ENCODE measurements at places on chromosomes 6 and 20.

- no peak for DNase-seq
Observed at GRCh38 chr6:149477544-149477943, 7.3 kb downstream of the ZC3H12D start.

DNA sequence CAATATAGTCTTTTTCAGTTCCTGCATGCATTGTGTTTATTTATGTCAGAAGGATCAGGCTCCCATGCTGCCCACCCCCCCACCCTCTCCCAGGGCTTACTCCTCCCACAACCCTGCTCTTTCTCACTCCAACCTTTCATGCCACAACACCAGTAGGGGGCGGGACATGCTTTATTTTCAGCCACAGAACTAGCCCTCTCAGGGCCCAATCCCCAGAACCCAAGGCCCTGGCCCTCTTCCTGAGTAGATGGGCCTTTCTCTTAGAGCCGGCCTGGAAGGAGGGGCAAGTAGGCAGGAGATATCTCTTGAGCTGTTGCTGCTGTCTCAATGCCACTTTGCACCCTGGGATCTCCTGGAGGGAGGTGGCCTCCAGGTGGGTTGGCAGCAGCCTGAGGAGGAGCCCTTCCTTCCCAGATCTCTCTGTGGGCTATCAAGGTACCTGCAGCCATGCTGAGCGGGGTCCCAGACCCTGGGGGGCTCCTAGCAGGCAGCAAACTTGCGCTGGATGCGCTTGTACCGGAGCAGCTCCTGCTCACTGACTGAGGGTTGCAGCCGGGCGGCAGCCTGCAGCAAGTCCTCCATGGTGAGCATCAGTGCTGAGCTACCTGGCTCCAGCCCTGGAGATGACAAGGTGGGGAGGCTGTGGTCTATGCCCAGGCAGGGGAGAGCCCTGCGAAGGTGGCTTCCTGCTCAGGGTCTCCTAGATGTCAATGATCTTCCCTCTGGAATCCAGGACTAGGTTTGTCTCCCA lies 3.5 kb downstream of the GNMT start:
- no peak for DNase-seq

DNA sequence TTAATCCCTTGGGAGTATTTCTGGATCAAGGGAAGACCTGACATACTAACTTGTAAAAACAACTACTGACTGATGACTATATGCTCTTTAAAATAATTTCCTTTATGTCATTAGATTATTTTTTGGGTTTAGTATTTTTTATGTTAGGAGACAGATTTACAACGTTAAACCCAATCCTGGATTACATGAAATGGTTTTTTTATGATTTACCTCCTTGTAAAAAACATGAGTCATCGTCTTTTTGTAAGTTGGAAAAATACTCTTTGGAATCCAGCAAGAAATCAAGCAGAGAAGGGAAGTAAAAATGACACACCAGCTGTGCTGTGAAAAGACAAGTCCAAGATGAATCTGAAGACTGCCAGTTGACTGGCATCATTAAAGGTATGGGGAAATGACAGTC lies 6.7 kb downstream of the STK4 start:
- DNase-seq = no peak

GRCh38 chr6:14074476-14075094 lies 43.0 kb upstream of the CD83 start:
- no peak for DNase-seq

- DNase-seq = no peak
Observed at GRCh38 chr6:157741948-157742556, 81.0 kb upstream of the SNX9 start.

DNA sequence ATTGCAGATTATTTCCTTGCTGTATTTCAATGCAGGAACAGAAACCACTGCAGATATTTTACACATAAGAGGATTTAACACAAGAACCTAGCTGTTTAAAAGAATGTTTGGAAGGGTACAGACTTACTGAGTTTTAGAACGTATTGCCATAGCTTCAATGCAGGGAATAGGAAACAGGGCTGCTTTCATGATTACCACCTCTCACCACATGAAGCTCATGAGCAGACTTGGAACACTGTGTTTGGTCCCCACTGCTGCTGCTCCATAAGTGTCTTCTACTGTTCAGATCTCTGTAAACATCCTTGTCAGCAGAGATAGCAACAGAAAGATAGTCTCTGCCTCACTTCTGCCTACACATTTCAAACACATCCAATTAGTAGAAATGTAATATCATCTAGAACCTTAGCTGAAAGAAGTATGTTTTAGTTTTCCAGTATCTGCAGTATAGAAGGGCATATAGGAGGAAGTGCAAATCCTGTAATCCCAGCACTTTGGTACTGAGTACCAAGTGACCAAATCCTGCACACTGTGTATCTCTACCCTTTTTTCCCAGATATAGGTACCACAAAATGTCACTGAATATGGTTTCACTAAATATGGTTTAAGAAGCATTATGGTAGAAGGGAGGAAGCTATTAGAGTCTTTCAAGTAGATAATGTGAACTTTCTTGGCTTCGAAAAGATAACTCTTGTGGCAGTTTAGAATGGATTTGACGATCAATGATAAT lies 51.9 kb downstream of the STXBP5 start:
- no peak for DNase-seq

- DNase-seq = no peak
Observed at GRCh38 chr6:3561725-3562124, 104.9 kb upstream of the SLC22A23 start.

DNA sequence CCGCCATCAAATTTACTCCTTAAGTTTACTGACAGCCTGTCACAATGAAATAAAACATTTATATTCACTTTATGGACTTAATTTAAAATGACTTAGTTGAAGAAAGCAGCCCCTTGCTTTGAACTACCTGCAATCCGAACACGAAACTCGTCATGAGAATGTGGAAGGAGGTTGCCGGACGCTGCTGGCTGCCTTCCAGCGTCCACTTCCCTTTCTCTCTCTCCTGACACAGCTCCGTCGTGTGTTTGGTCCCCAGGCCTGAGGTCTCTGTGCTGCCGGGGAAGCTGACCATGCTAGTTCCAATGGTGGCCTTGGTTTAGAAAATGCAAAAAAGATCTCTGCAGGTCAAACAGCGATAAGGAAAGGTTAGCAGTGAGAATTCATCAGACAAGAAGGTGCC lies 519.7 kb downstream of the CDH26 start:
- no peak for DNase-seq

- DNase-seq = no peak
Observed at GRCh38 chr6:37694259-37694658, 3.4 kb downstream of the MDGA1 start.

- DNase-seq = no peak
Observed at GRCh38 chr6:164303102-164303964, 888.8 kb downstream of the QKI start.

DNA sequence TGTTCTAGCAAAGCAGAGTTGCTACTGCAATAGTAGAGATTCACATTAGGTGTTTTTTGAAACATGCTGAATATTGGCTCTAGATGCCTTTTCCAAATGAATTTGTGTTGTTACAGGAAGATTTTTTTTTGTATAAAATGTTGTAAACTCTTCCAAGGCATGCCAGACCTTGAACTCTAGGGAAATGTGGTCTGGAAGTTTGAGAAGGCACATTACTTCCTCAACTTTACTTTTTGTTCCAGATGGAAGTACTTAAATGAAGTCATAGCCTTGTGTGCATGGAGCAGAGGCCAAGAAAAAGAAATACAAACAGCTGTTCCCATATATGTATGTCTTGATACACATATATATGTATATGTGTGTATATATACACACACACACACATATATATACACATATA lies 585.7 kb upstream of the MARCKS start:
- no peak for DNase-seq

- no peak for DNase-seq
Observed at GRCh38 chr6:117396228-117396627, 29.5 kb downstream of the ROS1 start.

- no peak for DNase-seq
Observed at GRCh38 chr6:47836046-47836445, 54.2 kb downstream of the OPN5 start.

DNA sequence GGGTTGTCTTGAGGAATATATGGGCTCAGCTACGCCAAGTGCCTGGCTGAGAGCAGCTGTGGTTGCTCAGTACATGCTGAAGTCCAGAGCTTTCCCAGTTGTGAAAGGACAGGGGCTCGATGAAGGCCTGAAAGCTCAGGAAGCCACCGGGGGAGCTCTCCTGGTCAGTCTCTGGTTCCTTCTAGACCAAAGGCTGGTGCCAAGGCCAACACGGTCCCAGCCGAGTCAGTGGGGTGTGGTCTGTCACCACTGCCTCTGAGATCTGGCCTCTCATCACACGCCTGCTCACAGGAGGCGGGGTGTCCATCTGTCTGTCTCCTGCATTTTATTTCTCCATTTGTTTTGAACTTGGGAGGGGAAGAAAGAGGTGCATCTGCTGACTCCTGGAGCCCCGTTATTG lies 4.9 kb upstream of the FAM83C start:
- DNase-seq = no peak

DNA sequence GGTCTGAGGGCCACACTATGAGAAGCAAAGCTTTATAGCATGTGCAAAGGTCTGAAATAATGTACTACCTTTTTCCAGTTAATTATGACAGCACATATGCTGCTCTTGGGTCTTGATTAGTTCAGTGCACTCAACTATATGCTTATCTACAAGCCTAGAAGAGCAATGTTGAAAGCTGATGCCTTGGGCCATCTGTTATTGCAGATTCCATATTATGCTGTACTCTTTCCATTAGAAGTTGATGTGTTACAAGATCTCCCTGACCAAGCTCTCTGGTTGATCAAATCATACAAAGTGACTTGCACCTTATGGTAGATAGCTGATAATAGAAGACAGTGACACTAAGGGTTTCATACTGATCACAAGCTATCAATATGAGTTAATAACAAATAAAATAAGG lies 327.3 kb downstream of the FRK start:
- DNase-seq = no peak

- no peak for DNase-seq
Observed at GRCh38 chr6:155062866-155063341, 67.8 kb downstream of the TIAM2 start.

- no peak for DNase-seq
Observed at GRCh38 chr20:23988561-23988960, at the start of gene GGTLC1. GGTLC1 (minus strand) TSS chr20:23988779; CDS start chr20:23986611, 2,168 bp downstream.

GRCh38 chr6:141484711-141485110 lies 648.0 kb upstream of the GJE1 start:
- DNase-seq = no peak

DNA sequence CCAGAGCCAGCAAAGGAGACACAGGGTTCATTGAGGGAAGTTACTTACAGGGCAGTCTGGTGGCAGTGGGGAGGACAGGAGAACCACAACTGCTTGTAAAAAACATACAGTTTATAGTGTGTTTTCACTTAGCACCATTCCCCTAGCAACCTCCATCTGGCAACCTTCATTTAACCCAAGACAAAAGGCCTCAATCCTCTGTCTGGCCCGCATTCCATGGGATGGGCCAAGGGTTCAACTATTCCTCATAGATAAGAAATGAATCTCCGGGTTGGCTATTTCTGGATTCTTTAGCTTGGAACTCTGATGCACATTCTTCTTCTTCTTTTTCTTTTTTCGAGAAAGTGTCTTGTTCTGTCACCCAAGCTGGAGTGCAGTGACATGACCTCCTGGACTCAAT lies 26.3 kb upstream of the FYN start:
- no peak for DNase-seq

DNA sequence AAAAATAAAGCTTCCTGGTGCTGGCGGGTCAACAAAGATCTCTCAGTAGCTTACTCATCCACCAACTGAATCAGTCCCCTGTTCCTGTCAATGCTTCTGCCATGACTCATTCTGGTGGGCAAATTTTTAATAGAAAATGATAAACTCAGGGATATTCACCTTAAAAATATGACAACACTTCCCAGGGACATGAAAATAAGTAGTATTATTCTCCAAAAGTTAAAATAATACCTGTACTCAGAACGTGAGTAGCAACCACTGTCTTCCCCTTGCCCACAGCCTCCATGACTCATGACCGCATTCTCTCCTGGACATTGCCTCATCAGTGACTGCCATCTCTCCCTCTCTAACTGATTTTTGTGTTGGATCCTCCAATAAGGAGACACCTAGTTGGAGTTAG lies 552.3 kb downstream of the KIF16B start:
- no peak for DNase-seq

GRCh38 chr6:65199121-65199520 lies 507.9 kb downstream of the EYS start:
- DNase-seq = no peak

DNA sequence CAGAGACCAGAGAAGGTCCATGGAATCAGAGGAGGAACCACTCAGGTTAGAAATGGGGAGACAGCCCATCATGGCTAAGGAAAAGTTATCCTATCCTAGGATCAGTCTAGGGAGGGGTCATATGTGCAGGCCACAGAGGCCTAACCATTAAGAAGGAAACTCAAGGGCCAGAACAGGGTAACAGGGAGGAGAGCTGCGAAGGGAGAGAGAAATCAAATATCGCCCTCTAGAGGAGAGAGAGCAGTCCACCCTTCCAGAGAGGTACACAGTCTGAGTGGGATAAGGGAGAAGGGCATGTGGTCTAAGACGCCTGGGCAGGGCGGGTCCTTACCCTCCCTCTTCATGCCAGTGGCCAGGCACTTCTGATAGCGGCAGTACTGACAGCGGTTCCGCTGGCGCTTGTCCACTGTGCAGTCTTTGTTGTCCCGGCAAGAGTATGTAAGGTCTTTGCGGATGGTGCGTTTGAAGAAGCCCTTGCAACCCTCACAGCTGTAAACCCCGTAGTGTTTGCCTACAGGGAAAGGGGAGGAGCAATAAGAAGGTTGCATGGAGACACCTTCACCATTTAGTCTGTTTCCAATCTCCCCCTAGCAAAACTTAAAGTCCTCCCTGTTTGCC lies 2.9 kb downstream of the RXRB start:
- DNase-seq = no peak

DNA sequence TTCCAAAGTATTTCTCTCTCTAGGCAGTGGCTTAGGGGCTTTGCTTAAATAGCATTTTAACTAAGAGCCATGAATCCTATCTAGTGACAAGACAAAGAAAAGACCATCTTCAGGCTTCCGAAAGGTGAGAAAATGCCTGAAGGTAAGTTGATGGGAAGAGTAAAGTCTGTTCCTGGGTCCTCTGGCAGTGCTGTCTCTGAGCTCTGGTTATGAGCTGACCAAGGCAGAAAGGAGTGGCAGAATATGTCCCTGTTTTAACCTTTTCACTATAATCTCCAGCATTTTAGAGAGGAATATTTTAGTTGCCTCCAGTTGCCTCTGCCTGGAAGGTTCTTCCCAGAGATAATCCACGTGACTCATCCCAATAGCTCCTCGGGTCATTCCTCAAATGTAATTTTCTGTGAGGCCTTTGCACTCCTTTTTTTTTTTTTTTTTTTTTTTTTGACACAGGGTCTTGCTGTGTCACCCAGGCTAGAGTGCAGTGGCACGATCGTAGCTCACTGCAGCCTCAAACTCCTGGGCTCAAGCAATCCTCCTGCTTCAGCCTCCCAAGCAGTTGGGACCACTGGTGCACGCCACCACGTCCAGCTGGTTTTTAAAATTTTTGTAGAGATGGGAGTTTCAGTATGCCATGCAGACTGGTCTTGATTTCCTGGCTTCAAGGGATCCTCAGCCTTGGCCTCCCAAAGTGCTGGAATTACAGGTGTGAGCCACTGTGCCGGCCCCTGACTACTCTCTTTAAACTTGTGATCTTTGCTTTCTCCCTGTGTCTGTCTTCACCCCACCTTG lies 3.7 kb upstream of the ARMH2 start:
- no peak for DNase-seq

GRCh38 chr6:33960345-33961313 lies 156.8 kb upstream of the MLN start:
- DNase-seq = no peak

Measured in stimulated activated CD4-positive, alpha-beta T cell treated with anti-CD3 and anti-CD28 coated beads, Interleukin-1b, Interleukin-23, amount 100 ng/mL, for 1 hour (primary cell).